Fibroblast of lung (primary cell): ENCODE measurements at places on chromosomes 7 and 10.

- DNase-seq, result peak; percentile 60
These were observed 21.2 kb downstream of the BMPER start for GRCh38 chr7:33926535-33926934.

DNA sequence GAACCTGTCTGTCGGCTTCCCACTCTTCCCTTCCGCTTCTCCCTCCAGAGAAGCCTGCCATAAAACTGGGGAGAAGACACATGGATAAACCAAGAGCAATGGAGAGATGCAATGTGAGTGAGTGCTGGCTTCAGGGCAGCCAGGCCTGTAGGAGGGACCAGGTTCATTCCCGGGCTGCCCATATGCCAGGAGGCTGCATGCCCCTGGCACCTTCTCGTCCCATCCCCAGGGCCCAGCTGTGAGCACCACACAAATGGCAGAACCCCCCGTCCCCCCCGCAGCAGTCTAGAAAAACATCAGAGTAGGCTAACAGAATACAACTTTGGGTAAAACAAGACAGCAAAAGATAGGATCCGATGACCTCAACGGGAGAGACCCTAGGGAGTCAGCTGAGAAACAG lies 341.3 kb upstream of the SHH start:
- no peak for DNase-seq

GRCh38 chr7:145645135-145645515 lies 471.5 kb upstream of the CNTNAP2 start:
- DNase-seq, result no peak

- peak; percentile 96 for DNase-seq
These were observed 196.0 kb upstream of the TMEM72 start for GRCh38 chr10:44715136-44715535.

DNA sequence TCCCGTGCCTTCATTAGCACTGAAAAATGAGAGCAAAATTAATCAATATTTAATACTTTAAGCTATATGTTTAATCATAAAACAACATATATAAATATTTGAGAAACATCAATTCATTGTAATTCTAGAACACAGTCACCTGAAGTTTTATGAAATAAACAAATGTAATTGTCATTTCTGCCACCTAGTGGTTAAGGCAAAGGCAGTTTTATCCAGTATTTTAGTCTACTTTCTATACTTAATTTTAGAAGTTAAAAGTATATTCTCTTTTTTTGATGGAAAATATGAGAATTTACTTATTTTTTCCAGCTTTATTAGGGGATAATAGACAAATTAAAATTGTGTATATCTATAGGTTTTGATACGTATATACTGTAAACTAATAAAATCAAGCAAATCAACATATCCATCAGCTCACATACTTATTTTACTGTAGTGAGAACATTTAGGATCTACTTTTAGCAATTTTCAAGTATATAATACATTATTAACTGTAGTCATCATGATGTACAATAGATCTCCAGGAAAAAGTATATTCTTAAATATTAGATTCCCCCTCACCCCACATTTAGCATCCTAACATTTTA lies 16.9 kb downstream of the PCGF6 start:
- DNase-seq, result peak; percentile 9

- DNase-seq, result no peak
These were observed 291.1 kb upstream of the IMMP2L start for GRCh38 chr7:111853201-111853990.

DNA sequence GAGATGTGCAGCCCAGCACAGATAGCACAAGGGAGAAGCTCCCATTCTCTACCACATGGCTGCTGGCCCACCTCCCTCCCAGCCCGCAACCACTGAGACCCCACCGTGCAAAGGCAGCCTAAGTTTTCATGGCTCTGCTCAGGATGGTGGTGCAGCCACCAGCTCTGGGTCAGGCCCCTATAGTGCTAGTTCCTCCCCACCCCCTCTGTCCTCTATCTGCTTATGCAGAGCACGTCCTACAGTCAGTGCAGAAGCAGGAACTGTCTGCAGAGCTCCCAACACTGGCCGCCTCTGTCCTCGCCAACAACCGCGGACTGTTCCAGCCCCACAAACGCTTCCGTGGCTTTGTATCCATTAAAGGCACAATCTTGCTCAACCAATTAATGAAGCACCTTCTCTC lies 278.9 kb downstream of the GRID1 start:
- no peak for DNase-seq

DNA sequence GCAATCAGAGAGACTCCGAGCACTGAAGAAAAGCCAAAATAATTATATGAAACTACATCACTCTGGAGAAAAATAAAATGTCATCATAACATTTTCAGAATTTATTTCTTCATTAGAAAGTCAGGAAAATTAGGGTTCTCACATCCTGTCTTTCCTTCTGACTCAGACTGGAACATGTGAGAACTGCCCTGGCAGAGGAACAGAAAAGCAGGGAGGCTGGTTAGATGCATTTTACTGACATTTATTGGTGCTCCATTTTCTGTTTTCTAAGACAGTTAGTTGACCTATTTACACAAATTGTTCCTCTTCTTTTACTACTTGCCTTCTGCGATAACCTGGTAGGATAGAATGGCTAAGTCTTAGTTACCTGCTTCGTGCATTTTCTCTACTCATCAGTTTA lies 58.6 kb upstream of the ANK3 start:
- DNase-seq, result no peak

DNA sequence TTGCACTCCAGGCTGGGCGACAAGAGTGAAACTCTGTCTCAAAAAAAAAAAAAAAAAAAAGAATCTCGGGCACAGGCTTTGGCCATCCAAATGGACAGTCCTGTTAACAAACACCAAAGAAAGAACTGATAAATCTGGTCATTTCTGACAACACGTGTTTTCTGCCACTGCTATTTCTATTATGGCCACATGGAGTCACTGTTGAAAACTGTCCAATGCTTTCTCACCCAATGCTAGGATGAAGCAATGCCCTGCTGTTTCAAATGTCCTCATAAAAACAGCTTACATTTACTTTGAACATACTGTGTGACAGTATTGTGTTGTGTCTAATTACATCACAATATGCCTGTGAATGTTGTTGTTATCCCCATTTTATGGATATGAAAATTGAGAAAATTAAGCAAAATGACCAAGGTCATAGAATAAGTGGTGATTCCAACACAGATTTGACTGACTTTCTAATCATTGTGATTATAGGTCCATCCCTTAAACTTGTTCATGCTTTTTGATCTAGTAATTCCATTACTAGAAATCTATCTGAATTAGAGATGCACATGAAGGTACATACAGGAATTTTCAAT lies 19.9 kb upstream of the MAP3K8 start:
- peak; percentile 84 for DNase-seq
